ENCODE measurements at places on chromosomes 6 and 20. TPM values are rescaled to one million over a fixed set of nuclear protein-coding genes. Genes with fewer than 3 reads are reported as not detected.

SUMO4 gene
- polyA plus RNA-seq: not detected

HLA-DQB1 gene
- polyA plus RNA-seq: 4.0 TPM

GTSF1L gene
- not detected for polyA plus RNA-seq

HLA-E gene
- polyA plus RNA-seq: 76.8 TPM

GATA5 gene
- not detected for polyA plus RNA-seq

HLA-DOA gene
- polyA plus RNA-seq: 4.3 TPM

POM121L2 gene
- polyA plus RNA-seq: not detected

VWA7 gene
- polyA plus RNA-seq: 2.1 TPM

KIF13A gene
- polyA plus RNA-seq: 32.9 TPM

HRH3 gene
- 0.21 TPM for polyA plus RNA-seq

SOX18 gene
- polyA plus RNA-seq: 6.3 TPM

C6orf118 gene
- polyA plus RNA-seq: 2.1 TPM

MUCL3 gene
- polyA plus RNA-seq: not detected

EFCAB8 gene
- polyA plus RNA-seq: 0.10 TPM

VIP gene
- not detected for polyA plus RNA-seq

OR2J1 gene
- not detected for polyA plus RNA-seq

ZNF391 gene
- not detected for polyA plus RNA-seq

ECT2L gene
- 0.20 TPM for polyA plus RNA-seq

NNAT gene
- polyA plus RNA-seq: 465 TPM

SRC gene
- 24.6 TPM for polyA plus RNA-seq

FBXO9 gene
- 71.4 TPM for polyA plus RNA-seq

CST5 gene
- polyA plus RNA-seq: not detected

GNMT gene
- polyA plus RNA-seq: 0.81 TPM

SPEF1 gene
- polyA plus RNA-seq: not detected

BRD2 gene
- 157 TPM for polyA plus RNA-seq

GRIK2 gene
- not detected for polyA plus RNA-seq

CST4 gene
- not detected for polyA plus RNA-seq

C6orf58 gene
- polyA plus RNA-seq: 0.61 TPM

COL9A3 gene
- 14.0 TPM for polyA plus RNA-seq

NKX2-2 gene
- 0.25 TPM for polyA plus RNA-seq

GTF2H4 gene
- 21.8 TPM for polyA plus RNA-seq

SEMG1 gene
- not detected for polyA plus RNA-seq

DYNLRB1 gene
- 130 TPM for polyA plus RNA-seq

PLEKHG1 gene
- polyA plus RNA-seq: 11.7 TPM

TAGAP gene
- polyA plus RNA-seq: 0.75 TPM

ID1 gene
- polyA plus RNA-seq: 14.1 TPM

TRIM15 gene
- not detected for polyA plus RNA-seq

SH3BGRL2 gene
- 9.7 TPM for polyA plus RNA-seq

CPNE5 gene
- polyA plus RNA-seq: 11.9 TPM
